ENCODE measurements at places on chromosomes 7 and 10.

DNA sequence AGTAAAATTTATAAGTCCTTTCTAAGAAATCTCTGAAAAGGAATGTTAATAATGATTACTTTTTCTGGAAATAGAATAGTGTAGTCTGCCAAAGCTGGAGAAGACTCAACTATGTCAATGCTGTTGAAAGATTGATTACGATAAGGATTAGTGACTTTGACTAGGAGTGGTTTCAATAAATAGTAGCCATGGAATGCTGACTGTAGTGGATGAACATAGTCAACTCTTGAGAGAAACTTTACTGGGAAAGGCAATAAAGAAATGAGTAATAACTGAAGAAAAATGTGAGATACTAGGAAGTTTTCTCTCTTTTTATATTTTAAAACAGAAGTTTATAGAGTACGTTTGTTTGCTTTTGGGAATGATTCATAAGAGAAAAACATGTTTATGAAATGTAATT lies 105.0 kb upstream of the CDK13 start:
- no peak for DNase-seq

DNA sequence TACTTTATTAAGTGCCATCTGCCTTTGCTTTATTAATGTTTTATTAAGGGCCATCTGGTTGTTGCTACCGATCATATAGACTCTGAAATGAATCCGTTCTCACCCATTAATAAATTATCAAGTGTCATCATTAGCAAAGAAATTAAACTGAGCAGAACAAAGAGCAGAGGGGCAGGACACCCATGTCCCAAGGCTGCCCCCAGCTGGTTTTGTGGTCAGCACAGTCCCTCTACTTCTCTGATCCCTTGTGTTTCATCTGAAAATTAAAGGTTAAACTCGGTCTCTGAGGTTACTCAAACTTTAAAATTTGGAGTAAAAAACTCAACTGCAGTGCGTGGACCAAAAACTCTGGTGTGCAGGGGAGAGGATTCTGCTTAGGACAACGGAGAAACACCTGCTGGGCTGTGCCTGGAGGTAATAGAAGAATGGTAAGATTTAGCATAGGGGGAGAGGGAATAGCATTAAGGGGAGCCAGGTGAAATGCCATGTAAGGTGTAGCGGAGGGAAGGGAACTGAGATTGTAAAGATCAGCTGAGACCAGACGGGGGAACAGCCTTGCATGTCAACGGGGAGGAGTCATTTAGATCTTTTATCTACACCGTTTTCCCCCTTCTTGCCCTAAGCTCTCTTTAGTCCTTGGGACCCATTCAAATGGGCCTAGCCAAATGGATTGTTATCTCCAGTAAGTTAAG lies 10.8 kb upstream of the GSDME start:
- DNase-seq: no peak

DNA sequence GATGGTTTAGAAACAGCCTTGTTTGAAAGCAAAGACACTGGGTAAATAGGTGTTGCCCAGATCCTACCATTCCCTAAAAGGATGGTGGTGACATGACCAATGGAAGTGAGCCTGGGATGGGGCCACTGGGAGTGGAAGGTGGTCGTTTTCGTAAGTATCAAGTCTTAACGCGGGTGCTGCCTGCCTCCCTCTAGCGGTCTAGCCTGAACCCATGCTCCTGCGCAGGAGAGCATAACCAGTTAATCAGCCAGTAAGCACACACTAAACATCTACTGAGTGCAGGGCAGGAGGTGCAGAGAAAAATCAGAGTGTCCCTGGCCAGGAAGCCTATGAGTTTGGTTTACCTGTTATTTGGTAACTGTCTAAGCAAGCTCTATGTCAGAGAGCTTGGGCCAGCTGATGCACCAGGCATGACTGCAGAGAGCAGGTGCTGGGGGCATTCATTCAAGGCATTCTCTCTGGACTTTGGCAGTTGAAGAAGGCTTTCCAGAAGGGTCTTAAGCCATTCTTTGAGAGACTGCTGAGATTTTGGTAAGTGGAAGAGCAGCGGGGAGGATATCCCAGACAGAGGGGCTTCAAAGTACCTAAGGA lies 930 bp downstream of the GARIN1A start:
- DNase-seq: peak; percentile 3

- no peak for DNase-seq
These were observed 18.1 kb downstream of the STRA8 start for GRCh38 chr7:135251496-135252391.

DNA sequence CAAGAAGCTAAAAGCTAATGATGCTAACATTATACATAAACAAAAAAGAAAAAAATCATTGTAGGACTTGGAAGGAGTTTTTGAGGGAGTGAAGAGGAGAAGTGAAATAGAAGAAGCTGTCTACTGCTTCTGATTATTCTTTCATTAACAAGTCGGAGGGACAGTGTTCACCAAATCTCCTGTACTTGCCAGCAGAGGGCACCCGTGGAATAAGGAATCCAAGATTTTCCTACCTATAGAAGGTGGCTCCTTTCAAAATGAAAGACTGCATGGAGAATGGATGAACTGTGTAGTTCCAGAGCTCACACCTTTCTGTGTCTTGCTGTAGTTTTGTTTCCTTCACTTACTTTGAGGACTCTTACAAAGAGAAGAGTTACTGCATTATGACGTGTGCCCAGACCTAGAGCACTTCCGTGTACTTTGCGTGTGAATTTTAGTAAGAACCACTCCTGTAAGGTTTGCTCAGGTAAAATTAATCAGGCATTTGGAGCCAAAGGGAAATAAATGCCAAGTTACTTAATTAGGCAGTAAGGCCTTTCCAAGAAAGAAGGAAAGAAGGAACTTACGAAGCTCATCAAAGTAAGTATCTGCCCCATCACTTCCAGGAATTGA lies 145.1 kb downstream of the SEMA3D start:
- peak; percentile 18 for DNase-seq

- no peak for DNase-seq
These were observed 24.3 kb downstream of the CTBP2 start for GRCh38 chr10:125136087-125136486.

- DNase-seq: no peak
These were observed 62.0 kb downstream of the CCNY start for GRCh38 chr10:35398355-35398754.

GRCh38 chr7:88311675-88312036 lies 5.0 kb upstream of the STEAP4 start:
- no peak for DNase-seq

DNA sequence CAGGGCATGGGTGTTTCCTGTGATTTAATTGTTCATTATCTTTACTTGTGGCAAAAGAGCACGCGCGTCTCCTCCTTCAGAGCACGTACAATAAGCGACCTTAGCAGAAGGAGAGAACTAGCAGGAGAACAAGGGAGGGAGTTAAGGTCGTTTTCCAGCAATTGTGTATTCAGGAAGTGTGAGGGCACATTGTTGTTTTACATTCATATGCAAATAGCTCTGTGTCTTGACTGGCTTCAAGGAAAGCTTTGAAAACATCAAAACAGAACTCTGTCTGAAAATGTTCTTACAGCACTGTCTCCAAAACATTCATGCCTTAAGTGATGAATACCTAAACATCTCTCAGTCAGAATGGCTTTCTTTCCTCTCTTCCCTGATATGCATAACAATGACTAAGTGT lies 499.1 kb downstream of the ACTR3B start:
- DNase-seq: no peak

GRCh38 chr10:14408139-14408538 lies 77.4 kb upstream of the FRMD4A start:
- DNase-seq: no peak

GRCh38 chr7:70585071-70585470 lies 546.9 kb upstream of the GALNT17 start:
- no peak for DNase-seq

GRCh38 chr10:34589275-34589674 lies 225.8 kb downstream of the PARD3 start:
- DNase-seq: no peak

DNA sequence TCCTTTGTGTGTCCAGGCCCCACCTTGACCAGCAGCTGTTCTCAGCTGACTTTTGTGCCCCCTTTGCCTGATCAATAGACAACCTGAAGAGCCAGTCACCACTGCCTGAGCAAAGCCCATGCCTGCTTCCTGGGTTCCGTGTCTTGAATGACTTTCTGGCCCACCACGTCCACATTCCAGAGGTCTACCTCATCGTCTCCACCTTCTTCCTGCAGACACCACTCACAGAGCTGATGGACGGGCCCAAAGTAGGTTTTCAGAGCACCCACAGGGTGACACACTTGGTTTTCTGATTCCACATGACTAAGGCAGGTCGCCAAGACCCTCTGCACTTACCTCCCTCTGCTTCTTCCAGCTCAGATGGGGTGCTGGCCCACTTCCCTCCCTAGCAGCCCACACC lies 126.8 kb downstream of the WDFY4 start:
- DNase-seq: no peak

- DNase-seq: no peak
These were observed 81.2 kb upstream of the OIT3 start for GRCh38 chr10:72812415-72812752.

GRCh38 chr10:123999956-124000615 lies 93.3 kb downstream of the CHST15 start:
- no peak for DNase-seq

DNA sequence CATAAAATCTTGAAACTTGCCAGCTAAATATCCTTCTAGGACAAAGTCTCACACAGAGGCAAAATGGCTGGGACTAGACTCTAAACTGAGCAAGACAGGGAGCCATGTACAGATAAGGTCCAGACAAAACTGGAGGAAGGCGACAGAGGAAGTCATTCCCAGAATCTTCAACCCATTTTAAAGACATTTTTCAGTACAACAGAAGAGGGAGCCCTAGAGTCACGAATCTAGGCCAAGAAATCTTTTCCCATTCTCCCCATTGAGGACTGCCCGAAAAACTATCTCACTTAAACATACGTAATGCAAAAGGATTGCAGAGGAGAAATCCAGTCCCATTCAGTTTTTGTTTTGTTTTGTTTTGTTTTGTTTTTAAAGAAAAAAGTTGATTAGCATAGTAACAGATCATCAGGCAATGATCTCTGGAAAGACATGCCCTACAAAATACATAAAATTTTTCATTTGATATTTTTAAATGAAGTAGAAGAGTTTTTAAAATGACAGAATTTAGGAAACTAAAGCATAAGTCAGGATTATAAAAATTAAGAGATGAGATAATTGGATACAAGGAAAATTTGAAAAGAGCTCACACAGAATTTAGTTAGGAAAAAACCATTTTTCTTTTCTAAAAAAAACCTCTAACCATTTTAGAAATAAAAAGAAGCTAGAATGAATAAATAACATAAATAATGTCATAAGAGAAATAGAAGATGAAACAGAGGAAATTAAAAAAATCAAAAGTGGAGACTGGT lies 16.9 kb upstream of the PRF1 start:
- no peak for DNase-seq

- no peak for DNase-seq
These were observed 4.2 kb downstream of the NUB1 start for GRCh38 chr7:151345576-151346469.

DNA sequence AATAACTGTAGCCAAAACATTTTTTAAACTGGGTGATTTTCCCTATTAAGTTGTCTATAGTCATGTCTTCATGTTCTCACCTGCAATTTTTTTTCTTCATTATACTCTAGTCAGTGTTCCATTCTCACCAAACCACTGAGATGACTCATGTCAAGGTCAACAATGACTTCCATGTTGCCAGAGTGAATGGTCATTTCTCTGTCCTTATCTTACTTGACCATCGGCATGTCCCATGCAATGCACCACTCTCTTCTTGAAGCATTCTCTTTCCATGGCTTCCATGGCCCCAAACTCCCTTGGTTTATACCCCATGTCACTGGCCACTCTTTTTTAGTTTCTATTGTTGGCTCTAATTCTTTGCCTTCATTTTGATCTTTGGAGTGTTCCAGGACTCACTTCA lies 173.9 kb downstream of the PPP1R17 start:
- DNase-seq: no peak

- DNase-seq: no peak
These were observed 333 bp upstream of the PLCE1 start for GRCh38 chr10:93993414-93993781.

DNA sequence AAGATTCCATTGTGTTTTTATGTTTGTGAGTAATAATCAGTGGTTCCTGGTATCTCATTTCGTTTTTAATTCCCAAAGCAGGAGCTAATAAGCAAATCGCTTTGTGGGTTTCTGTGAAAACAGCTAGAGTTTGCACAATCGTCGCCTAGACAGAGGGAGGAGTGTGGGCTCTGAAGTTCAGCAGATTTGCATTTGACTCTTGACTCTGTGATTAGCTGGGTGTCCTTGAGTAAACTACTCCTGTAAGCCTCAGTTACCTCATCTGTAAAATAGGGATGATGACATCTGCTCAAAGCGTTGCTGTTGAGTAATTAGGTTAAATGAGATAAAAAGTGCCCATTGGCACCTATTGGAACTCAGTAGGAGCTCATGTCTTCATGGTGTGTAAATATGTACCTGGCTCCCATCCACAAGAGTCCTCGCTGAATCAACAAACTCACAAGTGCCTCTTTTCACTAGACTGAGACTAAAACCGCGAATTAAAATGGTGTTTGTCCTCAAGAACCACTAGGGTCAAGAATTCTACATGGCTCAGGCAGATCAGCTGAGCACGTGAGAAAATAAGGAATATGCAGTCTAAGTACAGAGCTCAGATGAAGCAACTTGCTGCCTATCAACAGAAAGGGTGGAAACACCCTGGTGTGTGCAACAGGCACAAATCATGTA lies 385.8 kb upstream of the C7orf33 start:
- peak; percentile 81 for DNase-seq

- no peak for DNase-seq
These were observed 28.2 kb downstream of the COL26A1 start for GRCh38 chr7:101390901-101391301.

DNA sequence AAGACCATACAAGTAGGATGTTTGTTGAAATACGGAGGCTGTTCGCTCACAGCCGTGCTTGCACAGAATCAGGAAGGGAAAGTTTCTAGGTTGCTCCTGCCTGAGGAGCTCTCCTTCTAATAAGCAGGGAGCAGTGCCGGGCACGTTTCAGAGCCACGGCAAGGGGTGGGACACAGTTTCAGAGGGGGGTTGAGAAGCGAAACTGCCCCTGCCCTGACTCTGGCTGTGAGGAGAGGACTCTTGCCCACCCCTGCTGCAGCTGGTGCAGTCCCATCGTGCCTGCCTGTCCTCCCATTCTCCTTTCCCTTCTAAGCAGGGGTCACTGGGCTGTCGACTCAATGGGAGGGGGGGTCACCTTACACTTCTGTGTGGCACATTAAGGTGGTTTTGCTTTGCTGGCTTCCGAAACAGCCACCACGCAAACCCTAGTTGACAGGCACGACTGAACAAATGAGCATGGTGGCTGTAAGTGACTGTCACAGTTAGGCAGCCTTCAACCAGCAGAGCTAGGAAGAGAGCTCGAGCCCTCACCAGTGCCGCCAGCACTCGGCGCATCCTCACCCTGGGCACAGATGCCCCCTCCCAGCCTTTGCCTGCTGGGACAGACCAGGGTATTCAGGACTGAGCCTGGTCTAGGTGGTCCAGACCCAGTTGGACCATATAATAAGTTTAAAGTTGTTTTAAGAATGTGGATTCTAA lies 37.5 kb downstream of the ZNF467 start:
- no peak for DNase-seq

DNA sequence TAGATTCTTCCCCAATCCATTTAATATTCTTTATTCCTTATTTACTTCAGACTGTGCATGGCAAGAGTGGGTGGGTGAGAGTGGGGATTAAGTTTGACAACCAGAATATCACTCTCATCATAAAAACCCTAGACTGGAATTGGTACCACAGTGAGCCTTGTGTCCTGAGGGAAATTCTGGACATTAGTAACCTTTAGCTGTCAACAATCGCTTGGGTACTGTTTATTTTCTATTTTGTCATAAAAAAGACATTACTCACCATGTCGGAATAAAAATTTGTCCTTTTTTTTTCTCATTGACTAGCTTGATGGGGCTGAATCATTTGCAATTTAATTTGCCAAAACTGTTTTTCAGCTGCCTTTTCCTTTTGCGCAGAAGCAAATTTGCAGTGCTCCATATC lies 176.1 kb upstream of the SEMA3C start:
- no peak for DNase-seq
